Suppressor macrophage treated with lipopolysaccharide for 4 hours (primary cell): ENCODE measurements at places on chromosomes 3 and 15.

- peak; percentile 74 for DNase-seq
These were observed 539.0 kb downstream of the FGF12 start for GRCh38 chr3:192188218-192188835.

DNA sequence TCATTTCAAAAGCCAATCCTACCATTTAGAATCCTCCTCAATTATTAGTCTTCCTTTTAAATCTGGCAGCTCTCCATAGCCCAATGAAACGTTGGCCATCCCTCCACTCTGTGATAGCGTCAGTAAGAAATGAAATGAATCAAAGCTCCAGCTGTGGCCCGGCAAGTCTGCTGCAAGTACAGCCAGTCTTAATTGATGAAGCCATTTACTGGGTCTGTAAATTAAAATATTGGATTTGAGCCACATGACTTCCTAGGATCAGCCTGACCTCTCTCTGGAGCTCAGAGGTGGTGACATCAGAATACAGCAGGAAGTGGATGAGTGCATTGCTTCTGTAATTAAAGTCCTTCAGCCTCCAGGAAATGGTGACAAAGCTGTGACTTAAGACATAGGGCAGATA is 347.0 kb upstream of the LMCD1 start:
- no peak for DNase-seq

- DNase-seq = no peak
These were observed 102.3 kb downstream of the POLQ start for GRCh38 chr3:121443456-121443855.

GRCh38 chr15:79431636-79432344 is at the start of gene MINAR1:
Gene MINAR1 (plus strand): TSS chr15:79432336. CDS start chr15:79456148, 23,812 bp downstream.
- peak; percentile 15 for DNase-seq

DNA sequence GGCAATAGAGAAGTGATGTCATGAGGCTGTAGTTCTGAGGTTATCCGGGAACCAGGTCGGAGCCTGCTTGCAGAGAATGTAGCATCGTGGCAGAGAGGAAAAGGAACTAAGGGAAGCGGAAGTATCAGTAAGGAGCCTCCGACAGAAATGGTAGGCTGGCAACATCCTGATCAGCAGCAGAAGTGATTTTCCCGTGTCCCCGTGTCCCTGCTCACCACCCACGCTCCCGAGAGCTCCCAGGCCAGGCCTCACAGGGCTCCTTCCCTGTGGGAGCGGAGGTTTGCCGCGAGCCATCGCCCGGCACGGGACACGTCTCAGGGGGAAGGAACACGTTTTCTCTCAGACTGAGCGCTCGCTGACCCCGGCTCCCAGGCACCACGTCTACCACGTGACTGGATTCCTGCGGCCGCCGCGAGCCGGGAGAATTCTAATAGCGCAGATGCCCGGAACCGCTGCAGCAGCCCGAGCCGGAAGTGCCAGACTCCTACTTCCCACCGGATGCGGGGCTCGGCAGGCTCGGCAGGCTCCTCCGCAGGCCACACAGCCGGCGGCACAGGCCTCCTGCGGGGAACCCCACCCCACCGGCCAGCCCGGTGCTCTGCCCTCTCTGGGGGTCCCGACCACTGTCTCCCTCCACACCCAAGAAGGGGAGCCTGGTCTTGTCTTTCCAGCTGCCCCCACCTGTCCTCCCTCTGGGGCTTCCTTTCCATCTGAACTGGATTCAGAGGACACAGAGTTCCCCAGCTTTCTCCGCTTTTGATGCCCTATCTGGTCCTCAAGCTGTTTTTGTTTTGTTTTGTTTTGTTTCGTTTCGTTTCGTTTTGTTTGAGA is 99.3 kb downstream of the BDH1 start:
- peak; percentile 77 for DNase-seq

GRCh38 chr15:33091983-33092693 is 102.4 kb downstream of the FMN1 start:
- DNase-seq = no peak

DNA sequence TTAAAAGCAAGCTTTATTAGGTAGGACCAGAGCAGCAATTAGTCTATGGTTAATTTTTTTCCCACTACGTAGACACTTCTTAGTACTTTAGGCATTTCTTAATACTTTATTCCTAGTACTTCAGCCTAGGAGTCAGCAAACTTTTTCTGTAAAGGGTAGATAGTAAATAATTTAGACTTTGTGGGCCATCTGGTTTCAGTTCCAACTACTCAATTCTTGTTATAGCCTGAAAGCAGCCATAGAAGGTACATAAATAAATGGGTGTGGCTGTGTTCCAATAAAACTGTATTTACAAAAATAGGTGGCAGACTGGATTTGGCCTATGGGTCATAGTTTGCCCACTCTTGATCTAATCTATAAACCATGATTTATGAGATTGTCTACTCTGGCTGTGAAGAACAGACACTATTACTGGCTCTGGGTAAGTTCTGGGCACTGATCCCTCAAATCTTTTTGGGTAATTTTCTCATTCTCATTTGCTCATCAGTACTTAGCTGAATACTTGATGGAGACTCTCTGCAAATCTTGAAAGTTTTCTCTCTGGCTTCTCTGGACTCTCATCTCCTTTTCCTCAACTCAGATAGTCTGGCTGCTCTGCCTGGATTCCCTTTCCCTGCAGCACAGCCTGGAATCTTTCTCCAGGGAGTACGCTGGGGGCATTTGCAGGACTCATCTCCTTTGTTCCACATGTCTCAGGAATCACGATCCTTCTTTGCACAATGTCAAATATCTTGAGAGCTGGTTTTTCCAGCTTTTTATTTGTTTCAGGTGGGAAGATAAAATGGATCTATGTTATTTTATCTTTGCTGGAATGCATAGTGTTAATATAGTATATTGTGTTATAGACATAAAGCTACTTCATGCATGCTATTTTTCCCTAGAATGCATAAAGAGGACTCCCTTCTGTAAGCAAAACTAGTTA is 524.8 kb upstream of the TBL1XR1 start:
- DNase-seq = no peak
